ENCODE measurements at places on chromosomes 12 and 14.

DNA sequence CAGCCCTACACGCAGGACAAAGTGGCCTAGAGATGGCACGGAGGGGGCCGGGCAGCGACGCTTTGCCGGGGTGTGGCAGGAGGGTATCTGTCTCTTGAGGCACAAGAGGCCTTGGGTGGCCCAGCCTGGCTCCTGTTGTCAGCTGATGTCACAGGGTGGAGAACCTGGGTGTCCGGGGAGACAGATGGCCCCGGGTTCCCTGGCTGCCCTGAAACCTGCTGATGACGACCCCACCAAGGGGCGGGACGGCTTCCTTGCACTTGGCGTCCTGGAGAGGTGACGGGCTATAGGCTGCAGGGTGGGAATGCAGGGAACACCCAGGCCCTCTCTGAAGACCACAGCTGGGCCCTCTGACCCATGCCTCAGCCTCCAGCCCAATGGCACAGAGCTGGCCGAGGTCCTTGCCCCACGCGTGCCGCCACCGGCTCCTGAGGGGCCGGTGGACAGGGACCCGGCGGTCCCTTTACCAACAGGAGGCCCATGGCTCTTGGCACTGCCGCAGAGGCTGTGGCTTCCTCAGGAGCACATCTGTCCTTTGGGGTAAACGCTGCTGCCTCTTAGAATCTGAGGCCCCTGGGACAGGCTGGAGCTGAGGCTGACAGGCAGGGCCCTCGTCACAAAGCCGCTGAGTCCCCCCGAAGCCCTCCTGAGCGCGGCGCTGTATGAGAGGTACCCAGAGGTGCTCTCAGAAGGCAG lies 16.4 kb downstream of the TRMT61A start:
- DNase-seq, result no peak

DNA sequence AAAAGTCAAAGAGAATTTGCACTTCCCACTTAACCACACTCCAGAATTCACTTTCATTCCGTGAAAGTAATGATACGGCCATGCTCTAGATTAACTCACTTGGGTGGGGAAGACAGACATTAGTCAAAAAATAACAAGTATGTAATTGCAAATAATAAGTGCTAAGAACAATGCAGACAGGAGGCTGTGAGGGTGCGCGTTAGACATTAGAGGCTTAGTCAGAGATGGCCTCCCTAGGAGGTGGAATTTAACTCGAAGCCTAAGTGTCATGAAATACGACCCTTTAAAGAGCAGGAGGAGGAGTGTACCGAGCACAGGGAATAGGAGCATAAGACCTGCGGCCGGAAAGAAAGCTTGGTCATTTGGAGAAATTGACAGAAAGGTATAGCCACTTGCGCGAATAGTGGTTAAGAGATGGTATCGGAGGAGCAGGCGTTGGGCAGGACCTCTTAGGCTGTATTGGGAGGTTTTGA lies 628 bp downstream of the SNRPF start:
- DNase-seq, result no peak

- DNase-seq, result no peak
These were observed 908 bp upstream of the CDKL1 start for GRCh38 chr14:50397390-50398188.

DNA sequence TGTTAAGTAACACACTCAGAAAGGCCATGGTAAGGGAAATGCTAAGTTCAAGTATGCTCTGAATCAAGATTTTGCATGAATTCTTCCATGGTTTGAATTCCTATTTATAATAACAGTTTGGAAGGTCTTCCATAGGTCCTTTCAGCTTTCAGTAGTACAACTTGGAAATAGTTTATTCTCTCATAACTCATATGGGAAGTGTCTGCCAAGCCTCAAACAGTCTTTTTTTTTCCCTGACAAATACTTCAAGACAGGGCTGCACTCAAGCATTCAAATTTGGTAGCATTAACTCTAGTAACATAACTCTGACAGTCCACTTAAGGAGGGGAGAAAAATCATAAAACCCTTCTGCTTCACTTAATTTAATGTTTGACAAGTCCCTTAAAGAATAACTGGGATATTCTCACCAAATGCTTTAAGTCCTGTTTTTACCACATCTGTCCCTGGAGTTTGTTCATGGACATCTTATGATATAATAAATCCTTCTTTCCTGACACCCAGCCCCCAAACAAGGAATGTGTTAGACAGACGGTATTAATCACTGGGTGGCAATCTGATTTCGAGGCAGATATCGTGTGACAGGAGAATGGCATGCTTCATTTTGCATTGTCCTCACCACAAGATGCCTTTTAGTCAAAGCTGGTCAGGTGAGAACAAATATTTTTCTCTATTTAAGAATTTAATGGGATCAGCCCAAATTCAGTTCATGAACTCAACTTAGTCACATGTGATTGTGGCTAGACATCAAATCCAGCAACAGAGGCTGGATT lies 165.7 kb downstream of the BMP4 start:
- DNase-seq, result no peak

DNA sequence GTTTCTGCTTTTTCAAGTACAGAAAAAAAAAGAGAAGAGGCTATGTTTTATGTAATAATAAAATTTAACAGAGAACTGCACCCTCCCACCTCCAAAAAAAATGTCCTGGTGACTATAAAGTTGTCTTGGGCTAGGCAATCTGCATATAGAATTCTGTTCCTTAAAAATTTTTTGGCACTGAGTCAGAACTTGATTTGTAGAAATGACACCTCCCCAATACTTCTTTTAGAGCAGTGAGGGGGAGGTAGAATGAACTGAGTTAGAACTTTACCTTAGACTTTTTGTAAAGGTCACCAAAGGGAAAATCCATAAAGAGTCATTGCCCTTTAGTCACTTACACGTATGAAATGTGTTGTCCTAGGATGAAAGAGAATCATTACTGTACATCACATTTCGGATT lies 80.0 kb downstream of the BTG1 start:
- no peak for DNase-seq
